ENCODE measurements at places on chromosomes 16 and 17.

- no peak for DNase-seq
These were observed 38.4 kb downstream of the KIAA0753 start for GRCh38 chr17:6602141-6602540.

- no peak for DNase-seq
These were observed 50.0 kb downstream of the SF3B3 start for GRCh38 chr16:70573451-70574121.

- DNase-seq: no peak
These were observed 8.3 kb downstream of the TMEM114 start for GRCh38 chr16:8581831-8582580.

- DNase-seq: peak; percentile 76
These were observed 8.2 kb downstream of the RNF166 start for GRCh38 chr16:88697831-88698615.

GRCh38 chr17:77804796-77805426 lies 153.6 kb upstream of the TNRC6C start:
- no peak for DNase-seq

DNA sequence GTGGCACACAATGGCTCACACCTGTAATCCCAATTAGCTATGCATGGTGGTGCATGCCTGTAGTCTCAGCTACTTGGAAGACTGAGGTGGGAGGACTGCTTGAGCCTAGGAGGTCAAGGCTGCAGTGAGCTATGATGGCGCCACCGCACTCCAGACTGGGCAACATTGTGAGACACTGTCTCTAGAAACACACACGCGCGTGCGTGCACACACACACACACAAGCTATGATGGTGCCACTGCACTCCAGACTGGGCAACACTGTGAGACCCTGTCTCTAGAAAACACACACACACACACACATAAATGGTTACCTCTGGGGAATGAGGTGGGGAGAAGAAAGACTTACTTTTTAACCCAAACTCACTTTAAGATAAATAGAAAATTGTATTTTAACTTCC lies 16.4 kb downstream of the FBXL20 start:
- DNase-seq: no peak

DNA sequence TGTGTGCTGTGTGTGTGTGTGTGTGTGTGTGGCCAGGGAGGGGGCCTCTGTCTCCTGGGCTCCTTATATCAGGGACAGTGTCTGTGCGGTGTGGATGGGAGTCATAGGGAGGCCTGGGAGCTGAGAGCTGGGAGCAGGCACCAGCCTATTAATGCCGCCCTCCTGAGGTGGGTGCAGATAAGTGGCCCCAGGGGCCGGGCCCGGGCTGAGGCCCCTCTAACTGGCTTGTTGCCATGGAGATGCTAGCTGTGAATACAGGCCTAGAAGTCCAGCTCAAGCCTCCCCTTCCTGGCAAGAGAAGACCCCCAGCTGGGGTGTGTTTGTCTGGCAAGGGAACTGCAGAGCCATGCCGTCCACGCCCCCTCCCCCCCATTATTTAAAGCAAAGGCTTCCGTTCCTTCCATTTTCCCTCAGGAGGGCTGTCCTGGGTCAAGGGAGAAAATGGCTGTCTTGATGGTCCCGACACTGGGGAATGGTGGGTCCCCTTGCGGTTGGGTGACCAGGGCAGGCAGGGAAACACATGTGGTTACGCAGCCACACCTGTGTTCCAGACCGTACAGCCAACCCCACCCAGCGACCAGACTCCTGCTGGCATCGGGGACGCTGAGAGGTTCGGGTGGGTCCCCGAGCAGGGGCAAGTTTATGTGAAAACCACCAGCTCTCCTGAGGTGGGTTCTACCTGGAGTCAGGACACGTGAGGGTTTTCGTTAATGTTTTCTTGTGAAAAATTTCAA lies 141.1 kb downstream of the MRM1 start:
- no peak for DNase-seq

DNA sequence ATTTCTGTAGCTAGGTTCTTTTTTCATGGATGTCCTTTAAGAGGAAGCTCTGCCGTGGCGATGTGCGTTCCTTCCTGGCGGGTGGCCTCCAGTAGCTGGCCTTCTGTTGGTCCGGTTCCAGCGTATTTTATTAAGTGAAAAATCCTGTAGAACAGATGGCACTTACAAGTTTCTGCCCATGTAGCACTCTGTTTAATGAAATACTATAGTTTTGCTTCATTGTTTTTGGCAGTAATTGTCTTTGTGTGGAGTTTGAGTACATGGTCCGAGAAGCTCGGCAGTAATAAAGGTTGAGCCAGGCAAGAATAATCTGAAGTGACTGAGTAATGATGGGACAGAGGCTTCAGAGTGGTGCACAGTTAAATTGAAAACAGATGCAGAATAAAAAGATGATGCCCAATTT lies 20.4 kb downstream of the USP10 start:
- no peak for DNase-seq

DNA sequence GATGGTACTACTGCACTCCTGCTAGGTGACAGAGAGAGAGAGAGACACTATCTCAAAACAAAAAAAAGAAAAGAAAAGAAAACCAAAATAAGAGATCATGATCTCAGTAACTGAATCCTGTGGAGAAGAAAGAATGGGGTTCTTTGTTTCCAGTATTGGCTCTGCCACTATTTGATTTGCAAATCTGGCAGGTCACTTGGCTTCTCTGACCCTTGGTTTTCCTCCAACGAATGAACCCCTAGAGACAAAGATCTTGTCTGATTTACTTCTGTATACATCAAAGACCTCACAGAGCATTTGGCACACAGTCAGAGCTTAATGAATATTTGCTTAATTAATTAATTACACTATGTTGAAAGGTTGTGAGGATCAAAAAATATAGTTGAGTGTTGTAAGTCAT lies 47.9 kb upstream of the NLK start:
- no peak for DNase-seq

- no peak for DNase-seq
These were observed 412.3 kb upstream of the CDH11 start for GRCh38 chr16:65534121-65534528.

DNA sequence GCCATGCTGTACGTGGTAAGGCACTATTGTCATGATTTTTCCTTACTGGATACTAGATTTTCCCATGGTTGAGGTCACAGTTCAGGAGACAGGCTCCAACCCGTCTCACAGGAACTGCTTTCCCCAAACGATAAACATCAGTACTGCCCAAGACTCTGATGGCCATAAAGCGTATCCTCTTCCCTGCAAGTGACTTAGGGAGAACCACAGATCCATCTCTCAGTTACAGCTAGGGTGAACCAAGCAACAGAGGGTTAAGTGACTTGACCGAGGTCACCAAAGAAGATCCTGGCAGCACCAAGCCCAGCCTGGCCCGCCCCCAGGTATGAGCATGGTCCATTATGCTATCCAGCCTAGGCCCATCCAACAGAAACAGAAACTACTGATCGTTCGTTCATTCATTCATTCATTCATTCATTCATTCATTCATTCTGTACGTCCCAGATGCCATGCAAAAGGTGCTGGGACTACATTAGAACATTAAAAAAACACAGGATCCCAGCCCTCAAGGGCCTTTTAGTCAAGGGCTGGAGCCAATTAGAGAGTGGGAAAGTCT lies 31.0 kb downstream of the MYH11 start:
- DNase-seq: no peak

- no peak for DNase-seq
These were observed 5.4 kb downstream of the CD2BP2 start for GRCh38 chr16:30349675-30350074.

GRCh38 chr17:81428948-81429774 lies 33.9 kb downstream of the BAHCC1 start:
- DNase-seq: no peak

- DNase-seq: no peak
These were observed 3.5 kb upstream of the CES4A start for GRCh38 chr16:66984892-66985311.

DNA sequence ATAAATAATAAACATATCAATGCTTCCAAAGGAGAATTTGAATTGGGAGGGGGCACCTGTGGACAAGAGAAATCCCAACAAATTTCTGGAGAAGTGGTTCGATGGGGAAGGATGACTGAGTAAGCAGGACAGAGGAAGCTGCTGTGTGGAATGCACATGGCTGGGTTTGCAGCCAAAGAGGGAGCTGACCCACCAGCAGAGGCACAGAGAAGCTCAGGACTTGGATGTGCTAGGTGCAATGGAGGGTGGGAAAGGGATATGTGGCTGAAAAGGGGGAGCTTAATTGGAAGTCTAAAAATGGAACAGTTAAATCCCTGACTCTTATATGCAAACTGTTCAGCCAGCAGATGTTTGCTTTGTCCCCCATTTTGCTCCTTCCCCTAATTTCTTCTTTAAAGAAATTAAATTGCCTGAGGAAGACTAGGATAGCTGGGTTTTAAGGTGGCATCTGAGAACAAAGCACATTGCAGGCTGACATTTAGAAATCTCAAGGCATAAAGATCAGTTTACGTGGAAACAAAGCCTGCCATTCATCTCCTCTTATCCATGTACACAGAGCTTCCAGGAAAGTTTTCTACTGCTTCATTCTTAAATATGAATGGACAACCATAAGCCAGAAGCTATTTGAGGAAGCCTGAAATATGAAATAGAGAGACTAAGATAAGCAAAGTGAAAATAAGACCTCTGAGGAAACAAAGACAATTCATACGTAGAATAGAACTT lies 23.0 kb upstream of the TNS4 start:
- no peak for DNase-seq

GRCh38 chr17:75689441-75689873 lies 22.3 kb downstream of the SAP30BP start:
- DNase-seq: no peak

GRCh38 chr17:77810536-77810935 lies 148.0 kb upstream of the TNRC6C start:
- no peak for DNase-seq

- DNase-seq: no peak
These were observed 82.2 kb upstream of the CDC42EP4 start for GRCh38 chr17:73393962-73394361.

GRCh38 chr17:20059728-20060188 lies 50.6 kb downstream of the SPECC1 start:
- no peak for DNase-seq

- DNase-seq: no peak
These were observed 17.4 kb downstream of the CSF3 start for GRCh38 chr17:40032322-40033320.

GRCh38 chr17:74305865-74306654 lies 20.0 kb upstream of the KIF19 start:
- no peak for DNase-seq

- no peak for DNase-seq
These were observed 622 bp upstream of the KRT28 start for GRCh38 chr17:40800381-40800780.

GRCh38 chr16:53892155-53892554 lies 188.2 kb downstream of the FTO start:
- peak; percentile 14 for DNase-seq

DNA sequence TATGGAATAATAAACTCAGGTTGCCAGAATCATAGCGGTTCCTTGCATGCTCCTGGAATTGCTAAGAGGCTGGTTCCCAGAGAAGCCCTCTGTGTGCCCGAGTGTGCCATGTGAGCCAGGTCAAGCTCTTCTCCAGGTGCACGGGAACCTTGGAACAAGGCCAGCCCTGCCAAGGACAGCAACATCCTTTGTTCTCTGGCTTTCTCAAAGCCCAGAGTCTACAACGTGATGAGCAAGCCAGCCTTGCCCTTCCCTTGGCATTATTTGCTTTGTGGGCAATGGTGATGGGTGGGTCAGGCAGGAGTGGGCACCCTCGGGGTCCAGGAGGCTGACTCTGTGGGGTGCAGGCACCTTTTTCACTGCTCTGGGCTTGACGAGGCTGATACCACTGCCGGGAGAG lies 14.2 kb upstream of the SEC14L1 start:
- DNase-seq: no peak

DNA sequence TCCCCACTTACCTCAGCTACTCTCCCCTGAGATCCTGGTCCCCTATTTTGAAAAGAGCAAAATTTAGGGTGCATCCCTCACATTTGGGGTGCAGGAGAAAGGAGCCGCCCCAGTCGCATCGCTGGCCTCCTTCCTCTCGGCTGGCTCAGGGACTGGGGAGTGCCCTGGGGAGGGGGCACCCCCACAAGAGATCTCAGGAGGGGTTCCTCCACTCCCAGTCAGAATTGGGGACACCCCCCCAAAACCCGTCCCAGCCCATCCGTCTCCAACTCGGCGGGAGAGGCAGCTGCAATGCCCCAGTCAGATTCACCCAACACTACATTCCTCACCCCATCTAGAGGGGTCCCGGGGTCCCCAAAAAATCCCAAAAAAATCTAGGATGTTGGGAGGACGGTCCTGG lies 3.5 kb upstream of the BCL6B start:
- no peak for DNase-seq

GRCh38 chr16:84751947-84752346 lies 52.1 kb downstream of the USP10 start:
- no peak for DNase-seq

DNA sequence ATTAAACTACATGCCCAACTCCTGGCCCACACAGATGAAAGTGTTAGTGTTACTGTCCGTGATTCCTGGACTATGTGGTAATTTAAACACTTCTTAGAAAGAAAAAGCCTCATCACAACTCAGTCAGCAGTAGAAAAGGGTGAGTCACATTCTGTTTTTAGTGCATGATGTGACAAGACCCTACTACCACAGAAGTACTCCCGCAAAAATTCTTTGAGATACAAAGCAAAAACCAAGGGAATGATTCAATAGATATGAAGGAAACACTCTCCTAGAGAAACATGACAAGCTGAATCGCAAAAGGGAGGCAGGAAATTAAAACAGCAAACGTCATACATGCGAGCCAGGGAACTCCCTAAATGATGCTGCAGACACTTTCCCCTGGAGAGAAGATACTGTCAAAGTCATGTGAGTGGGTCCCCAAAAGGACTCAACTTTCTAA lies 14.4 kb downstream of the SNN start:
- no peak for DNase-seq

GRCh38 chr17:68457168-68457538 lies at the start of gene WIPI1:
Gene WIPI1, minus strand, starts transcription at chr17:68457496. Its CDS starts 75 bp downstream, at chr17:68457421.
- DNase-seq: no peak

DNA sequence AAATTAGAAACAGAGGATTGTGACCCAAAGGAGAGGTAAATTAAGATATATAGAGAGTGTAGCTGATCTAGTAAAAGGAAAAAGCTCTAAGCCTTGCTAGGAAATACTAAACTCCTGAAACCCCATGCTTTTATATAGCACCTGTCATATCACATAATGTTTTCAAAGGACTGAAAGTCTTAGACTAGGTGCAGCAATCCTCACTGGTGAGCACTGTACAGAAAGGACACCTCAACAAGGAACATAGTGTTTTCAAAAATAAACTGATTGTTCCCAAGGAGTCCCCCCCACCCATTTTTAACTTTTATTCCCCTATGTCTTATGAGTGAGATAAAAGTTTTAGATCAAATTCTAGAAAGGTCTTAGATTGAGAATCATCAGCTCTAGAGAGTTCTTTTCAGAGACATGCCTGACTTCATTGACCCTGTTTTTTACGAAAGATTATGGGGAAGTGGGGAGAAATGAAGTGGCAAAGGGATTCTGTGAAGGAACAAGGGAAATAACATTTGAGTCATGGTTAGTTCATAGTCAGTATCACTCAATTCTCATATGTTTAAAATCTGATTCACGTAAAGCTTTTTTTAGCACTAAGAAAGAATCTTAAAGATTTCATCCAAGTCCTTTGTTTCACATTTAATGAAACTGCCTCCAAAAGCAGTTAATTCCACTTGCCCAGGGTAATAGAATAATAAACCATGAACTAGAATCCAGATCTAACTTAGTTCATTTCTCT lies 166.4 kb downstream of the CYB561 start:
- DNase-seq: no peak

- DNase-seq: no peak
These were observed 7.8 kb downstream of the PIGS start for GRCh38 chr17:28563475-28563874.

- no peak for DNase-seq
These were observed 16.7 kb downstream of the SALL1 start for GRCh38 chr16:51134269-51134812.
